ENCODE measurements at places on chromosomes 16 and 17. TPM values are rescaled to one million over a fixed set of nuclear protein-coding genes. Genes with fewer than 3 reads are reported as not detected.

Gene TNFSF12
- 81.5 TPM for total RNA-seq

Gene FNDC8
- total RNA-seq = not detected

Gene PRAC2
- total RNA-seq = not detected

Gene PSMB10
- total RNA-seq = 68.8 TPM

Gene HS3ST3A1
- total RNA-seq = 0.49 TPM

Gene FBXW10
- total RNA-seq = 0.86 TPM

Gene SENP3
- total RNA-seq = 46.6 TPM

Gene ZNF423
- total RNA-seq = 11.0 TPM

Gene C1QTNF8
- not detected for total RNA-seq

Gene CHP2
- total RNA-seq = not detected

Gene TNRC6A
- 46.1 TPM for total RNA-seq

Gene TEX14
- 0.32 TPM for total RNA-seq

Data from mucosa of gallbladder (tissue), 1 donor.